ENCODE measurements at places on chromosomes 2 and 18.

- DNase-seq: no peak
Observed at GRCh38 chr2:17638196-17638743, 97.8 kb downstream of the VSNL1 start.

DNA sequence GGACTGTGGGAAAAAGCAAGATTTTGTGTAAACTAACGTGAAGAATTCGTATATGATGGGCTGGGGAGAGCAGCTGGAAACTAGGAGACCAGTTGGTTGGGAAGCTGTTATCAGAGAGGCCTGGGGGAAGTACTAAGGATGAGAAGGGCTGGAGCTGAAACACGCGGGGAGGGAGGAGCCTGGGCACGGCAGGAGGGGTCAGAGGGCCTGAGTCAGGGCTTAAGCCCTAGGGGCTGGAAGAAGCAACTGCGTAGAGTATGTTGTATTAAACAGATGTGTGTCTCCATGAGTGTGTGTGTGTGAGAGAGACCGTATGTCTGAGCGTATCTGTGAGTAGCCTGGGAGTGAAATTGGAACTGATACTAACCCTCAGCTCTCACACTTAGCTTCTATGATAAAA is 8.4 kb downstream of the POMC start:
- DNase-seq: no peak

DNA sequence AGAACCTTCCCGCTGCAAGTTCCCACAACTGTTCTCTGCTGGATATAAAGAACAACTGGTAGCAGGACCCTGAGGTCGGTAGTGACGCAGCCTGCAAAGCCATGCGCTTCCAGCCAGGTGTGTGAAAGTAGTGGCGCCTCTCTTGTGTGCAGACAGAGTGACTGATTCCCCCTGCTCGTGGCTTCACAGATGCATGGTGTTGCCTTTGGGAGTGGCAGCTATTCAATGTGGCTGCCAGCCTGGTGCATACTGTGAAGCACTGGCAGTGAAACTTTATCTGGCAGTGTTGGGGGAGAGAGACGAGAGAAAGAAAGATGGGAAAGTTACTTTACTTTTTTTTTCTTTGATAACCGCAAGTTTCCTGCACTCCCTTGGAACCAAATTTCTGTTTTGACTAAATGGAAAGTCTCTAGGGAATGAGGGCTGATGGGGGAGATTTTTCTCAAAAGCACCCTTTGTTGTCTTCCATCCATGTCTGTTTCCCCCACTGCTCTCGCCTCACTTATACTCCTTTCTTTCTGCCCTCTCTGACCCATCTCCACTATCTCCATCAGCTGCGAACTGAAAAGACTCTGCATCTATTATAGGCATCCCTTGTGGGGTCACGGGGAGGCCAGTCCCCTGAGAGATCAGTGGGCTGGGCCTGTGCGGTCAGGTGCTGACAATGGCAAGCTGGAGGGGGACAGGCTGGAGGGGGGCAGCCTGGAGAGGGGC is 90.0 kb upstream of the TNP1 start:
- no peak for DNase-seq

DNA sequence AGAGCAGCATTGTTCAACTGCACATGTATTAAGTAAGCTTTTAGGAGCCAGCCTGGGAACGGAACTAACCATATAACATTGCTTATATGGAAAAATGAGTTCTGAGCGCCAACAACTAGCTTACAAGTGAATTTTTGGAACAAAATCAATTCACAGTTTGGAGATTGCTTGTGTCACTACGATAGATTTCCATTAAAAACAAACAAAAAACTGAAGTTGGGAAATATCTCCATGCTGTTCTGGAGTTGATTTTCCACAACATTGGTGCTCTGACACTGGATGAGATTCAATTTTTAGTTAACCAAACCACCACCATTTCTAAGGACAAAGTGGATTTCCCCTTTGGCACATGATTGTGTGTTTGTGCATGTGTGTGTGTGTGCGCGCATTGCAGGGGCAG is 56.9 kb upstream of the ZNF397 start:
- no peak for DNase-seq

DNA sequence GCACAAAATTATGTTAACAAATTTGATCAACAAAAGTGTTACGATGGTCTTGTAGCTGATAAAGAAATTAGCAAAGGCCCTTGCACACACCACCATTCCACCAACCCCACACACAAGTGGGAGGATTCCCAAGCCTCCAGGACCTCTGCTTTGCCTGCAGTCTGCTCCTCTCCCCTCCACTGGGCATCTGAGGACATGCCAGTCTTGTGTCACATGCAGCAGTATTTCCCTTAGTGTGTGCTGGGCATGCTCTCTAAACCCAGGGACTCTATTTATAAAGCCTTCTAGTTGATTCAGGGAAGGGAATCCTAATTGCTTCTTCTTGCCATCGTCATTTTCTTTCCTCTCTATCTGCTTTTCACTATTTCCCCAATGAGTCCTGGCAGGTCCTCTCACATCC is 53.3 kb downstream of the KCTD18 start:
- no peak for DNase-seq

DNA sequence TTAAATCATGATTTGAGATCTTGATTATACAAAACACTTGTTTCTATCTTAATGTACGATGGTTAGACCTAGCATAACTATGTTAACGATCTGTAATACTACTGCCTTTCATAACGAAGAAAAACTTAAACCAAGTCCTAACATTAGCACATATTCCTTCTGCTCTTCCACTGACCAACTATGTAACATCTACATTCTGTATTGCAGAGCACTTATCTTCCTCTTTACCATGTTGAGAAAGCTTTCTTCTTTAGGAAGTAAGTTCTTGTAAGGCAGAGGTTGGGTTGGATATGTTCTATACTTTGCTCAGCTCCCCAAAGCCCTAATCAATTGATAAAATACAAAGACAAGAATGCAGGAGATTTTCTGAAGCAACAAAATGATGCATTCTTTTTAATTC is 7.9 kb upstream of the ZNF407 start:
- DNase-seq: no peak

DNA sequence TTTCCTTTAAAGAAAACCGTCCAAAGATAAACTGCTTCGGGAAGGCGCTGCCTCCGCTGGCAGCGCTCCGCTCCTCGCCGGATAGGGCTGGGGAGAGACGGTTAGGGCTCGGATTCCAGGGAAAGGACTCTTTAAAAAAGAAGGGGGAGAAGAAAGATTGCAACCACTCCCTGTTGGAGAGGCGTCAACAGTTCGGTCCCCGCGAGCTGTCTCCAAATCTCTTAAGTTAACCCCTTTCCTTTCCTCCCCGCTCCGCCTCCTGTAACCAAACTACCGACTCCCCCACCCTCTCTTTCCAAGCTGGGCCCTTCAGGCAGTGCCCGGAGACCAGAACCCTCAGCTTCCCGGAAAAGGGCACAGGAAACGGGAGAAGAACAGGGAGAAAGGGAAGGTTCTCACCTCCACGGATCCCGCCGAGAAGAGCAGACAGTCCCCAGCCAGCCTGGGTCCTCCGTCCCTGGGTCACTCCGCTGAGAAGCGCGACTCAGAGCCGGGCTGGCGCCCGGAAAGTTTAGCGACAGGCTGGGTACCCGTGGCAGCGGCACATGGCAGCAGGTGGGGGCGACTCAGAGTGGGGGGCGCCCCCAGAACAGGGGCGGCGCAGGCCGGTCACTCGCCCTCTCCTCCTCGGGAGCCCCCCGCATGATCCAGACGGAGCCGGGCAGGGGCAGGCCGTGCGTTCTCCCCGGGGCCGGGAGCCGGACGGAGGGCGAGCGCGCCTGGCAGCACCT is 675 bp downstream of the FZD5 start:
- no peak for DNase-seq

DNA sequence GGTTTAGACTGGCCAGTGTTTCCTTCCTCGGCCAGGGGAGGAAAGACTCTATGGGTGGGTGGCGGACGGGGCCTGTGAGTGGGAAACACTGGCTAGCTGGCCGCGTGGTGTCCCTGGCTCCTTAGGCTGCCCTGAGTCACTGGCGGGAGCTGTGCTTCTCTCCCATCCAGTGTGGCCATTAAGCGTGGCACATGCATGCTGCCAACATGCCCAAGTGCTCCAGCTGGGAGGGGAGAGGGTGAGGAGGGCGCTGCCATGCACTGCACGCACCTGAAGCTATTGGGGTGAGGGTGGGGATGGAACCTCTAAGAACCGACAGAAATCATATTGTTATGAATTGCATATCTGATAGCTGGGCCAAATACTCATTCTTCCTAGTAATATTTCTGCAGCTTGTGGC is 270.8 kb downstream of the CALCRL start:
- DNase-seq: no peak

GRCh38 chr2:124570872-124571271 is 545.8 kb downstream of the CNTNAP5 start:
- DNase-seq: no peak

GRCh38 chr18:59966913-59967312 is 67.1 kb downstream of the PMAIP1 start:
- no peak for DNase-seq

DNA sequence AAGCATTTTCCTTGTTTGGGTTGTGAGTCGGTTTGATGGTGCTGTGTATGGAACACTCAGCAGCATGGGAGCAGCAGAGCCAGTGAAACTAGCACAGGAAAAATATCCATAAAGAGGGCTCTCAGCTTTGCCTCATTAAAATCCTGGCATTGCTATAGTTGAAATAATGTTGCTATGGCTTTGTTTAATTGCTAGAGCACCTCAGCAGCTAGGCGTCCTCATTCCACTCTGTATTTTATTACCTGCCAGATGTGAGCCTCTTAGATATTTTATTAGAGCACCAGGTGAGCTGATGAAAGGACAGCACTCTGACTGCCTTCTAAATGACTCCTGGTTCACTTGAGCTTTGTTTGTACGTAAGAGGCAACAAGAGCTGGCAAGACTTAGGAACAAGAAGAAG is 232.4 kb downstream of the MTX2 start:
- DNase-seq: no peak

DNA sequence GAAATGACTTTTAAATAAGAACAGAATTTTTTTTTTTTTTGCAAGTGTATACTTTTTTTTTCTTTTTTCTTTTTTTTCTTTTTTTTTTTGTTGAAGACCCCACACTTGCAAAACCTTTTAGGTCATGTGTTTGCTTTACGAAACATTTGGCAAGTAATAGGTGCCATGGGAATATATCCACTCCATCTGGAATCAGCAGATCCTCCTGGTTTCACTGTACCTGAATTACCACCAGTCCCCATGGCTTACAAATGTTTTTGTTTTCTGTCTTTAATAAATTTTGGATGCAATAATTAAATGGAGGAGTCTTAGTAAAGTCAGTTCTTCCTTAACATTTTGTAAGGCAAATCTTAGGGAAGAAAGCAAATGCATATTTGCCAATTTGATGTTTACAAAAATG is 559.7 kb upstream of the ZEB2 start:
- DNase-seq: no peak

- DNase-seq: no peak
Observed at GRCh38 chr2:30798536-30798991, 8.7 kb downstream of the CAPN13 start.

DNA sequence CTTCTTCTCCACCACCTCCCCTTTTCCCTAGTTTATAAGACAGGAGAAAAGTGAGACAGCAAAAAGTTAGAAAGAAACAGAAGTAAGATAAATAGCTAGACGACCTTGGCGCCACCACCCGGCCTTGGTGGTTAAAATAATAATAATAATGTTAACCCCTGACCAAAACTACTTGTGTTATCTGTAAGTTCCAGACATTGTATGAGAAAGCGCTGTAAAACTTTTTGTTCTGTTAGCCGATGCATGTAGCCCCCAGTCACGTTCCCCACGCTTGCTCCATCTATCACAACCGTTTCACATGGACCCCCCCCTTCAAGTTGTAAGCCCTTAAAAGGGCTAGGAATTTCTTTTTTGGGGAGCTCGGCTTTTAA is 1.5 kb upstream of the BUB1 start:
- no peak for DNase-seq

GRCh38 chr2:129074298-129074920 is 755.7 kb upstream of the HS6ST1 start:
- DNase-seq: no peak

- DNase-seq: no peak
Observed at GRCh38 chr18:28439870-28440269, 262.9 kb upstream of the CDH2 start.

DNA sequence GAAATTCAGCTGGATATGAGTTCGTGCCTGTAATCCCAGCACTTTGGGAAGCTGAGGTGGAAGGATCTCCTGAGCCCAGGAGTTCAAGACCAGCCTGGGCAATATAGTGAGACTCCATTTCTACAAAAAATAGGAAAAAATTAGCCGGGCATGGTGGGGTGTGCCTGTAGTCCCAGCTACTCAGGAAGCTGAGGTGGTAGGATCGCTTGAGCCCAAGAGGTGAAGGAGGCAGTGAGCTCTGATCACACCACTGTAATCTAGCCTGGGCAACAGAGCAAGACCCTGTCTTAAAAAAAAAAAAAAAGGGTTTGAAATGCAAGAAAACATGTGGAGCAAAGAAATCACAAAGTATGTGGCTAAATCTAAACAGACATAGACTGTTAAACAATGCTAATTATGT is 9.8 kb downstream of the CGREF1 start:
- DNase-seq: no peak

DNA sequence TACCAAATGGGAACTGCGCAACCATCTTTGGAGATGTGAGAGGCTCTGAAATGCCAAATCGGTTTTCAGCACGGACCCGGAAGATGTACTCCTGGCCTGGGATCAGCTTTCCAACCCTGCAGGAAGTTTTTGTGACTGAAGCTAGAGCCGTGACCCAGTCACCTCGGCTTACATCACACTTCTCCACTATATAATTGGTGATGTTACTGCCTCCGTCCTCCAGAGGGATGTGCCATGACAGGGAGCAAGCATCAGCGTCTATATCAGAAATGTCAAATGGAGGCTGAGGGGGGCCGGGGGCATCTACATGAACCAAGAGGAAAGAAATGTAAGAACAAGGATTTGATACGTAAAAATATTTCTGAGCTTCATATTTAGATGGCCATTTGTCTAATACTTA is 104.4 kb downstream of the PLEKHA3 start:
- no peak for DNase-seq

DNA sequence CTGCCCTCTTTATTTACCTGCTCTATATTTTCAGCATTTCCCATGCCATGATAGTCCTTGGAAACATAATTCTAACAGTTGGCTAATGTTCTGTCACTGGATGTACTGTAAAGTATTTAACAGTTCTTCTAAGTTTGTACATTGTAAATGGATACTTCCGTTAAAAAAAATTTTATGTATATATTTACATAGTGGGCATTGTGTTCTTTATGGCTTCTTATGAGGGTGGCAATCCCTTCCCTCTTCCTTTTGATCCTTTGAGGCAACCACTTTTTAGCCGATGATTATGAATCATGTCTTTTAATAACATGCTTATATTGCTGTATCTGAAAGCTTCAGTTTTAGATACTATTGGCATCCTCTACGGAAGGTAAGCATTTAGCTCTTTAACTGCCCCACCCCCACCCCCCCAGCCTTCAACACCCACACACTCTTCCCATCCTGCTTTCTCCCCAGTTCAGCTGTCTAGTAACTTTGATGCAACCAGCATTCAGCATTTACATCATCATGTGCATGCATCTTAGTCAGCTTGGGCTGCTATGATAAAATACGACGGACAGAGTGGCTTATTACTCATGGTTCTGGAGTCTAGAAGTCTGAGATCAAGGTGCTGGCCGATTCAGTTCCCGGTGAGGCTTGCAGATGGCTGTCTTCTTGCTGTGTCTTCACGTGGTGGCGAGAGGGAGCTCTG is 21.0 kb upstream of the EDAR start:
- no peak for DNase-seq

- no peak for DNase-seq
Observed at GRCh38 chr18:79877163-79878091, 74.0 kb downstream of the SLC66A2 start.
